ENCODE measurements at places on chromosomes 16 and 17.

DNA sequence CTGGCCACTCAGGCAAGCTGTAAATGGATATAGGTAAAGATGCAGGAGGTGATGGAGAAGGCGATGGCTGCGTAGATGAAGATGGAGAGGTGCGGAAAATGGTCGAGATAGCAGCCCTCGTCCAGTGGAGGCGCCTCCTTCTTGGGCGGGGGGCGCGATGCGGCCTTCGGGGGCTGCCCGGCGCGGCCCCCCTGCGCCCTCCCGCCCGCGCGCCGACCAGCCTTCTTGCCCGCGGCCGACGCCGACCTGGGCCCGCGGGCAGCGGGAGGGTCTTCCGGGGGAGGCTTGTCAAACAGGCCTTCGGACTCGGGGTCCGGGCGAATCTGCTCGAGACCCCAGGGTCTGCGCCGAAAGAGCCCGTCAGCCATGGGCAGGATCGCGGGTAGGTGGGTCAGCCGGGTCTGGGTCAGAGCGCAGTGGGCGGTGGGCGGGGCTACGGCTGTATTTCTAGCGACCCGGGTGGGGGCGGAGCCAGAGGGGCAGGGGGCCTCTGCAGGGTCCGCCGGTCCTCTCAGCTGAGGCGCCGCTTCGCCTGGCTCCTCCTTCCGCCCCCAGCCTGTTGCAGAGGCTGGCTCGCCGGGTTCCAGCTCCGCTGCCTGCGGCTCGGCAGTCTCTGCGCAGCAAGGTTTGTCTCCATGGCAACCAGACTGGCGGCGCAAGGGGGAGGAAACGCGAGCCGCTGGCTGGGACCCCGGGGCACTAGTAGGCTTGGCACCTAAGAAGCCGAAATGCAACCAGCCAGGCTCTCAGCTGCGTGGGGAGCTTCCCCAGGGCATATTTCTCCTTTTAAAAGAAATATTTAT lies 14.4 kb downstream of the MIS12 start:
- DNase-seq = peak; percentile 83

- peak; percentile 52 for DNase-seq
Observed at GRCh38 chr16:31243734-31244670, 15.8 kb upstream of the ITGAM start.

DNA sequence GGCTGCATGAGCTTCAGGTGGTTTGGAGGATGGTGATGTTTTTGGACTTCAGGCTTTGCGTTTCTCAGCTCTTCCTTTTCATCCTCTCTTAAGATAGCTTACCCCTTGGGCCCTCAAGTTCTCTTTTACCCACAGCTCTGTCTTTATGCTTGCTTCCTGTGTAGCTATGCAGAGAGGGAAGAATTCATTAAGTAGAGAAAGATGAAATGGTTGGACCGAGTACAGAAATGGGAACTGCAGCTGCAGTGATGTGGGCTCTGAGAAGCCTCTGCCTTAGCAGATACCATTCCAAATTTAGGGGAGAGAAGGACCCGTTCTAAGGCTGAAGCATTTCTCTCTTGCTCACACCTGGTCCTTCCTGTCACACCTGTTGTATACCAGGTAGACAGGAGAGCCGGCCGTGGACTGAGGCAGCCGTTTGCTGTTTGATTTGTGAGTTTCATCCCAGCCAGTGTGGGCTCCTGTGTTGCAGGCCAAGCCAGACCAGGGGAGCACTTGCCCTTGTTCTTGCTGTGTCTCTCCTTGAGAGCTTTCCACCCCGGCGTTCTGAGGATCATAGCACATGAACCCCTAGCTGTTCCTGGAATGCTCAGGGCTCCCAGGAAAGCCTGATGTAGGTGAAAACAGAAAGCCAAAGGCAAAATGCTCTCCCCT lies 392.7 kb downstream of the CPPED1 start:
- DNase-seq = no peak

DNA sequence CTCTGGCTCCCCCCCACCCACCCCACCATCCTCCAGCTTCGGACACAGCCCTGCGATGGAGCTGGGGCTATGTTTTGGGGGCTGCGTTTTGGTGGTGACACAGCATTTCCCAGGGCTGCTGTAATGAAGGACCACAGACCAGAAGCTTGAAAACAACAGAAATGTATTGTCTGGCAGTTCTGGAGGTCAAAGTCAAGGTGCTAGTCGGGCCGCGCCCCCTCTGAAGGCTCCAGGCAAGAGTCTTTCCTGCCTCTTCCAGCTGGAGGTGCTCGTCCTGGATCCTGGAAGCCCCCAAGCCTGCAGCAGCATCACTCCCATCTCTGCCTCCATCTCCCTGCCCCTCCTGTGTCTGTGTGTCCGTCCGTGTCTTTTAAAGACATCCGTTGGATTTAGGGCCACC lies 50.8 kb downstream of the TBC1D16 start:
- DNase-seq = no peak

DNA sequence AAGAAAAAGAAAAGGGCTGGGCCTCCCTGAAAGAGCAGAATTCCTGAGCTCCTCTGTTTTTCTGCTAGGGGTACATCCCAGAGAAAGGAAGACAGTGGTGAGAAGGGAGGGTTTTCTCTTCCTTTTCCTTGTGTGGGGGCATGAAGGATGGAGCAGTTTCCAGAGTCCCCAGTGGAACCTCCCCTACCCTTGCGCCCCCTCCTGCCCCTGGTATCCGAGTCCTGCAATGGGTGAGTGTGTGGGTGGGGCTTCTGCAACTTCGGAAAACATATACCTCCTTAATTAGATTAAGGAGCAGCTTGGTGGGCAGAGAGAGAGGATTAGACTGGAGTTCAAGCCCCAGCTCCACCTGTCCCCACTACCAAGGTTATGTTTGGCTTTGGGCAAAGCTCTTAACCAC lies 5.4 kb upstream of the GIP start:
- no peak for DNase-seq

DNA sequence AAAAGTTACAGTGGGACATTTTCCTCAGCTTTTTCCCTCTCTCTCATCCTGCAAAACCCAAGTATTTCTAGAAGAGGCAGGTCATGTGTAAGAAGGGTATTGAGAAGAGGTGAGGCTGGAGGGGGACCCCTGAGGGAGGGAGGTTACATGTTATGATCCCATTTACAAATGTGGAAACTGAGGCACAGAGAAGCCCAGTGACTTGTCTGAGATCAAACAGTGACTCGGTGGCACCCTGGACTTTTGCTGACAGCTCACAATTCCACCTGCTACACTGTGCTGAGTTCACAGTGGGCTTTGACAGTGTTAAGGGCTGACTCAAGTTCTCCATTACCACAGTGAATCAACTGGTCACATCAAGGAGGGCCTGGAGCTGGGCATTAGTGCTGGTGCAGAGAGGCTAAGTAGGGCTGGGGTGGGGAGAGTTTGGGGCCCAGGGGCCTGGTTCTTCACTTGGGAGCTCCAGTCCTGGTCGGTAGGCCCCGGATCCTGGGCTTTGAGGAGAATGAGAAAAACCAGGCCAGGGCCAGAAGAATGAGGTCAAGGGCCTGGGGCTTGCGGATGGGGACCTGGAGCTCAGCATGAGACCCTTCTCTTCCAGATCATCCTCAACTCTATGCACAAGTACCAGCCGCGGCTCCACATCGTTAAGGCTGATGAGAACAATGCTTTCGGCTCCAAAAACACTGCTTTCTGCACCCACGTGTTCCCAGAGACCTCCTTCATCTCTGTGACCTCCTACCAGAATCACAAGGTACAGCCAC lies 26.0 kb downstream of the TBX4 start:
- DNase-seq = no peak

GRCh38 chr17:9115214-9116191 lies 94.2 kb downstream of the NTN1 start:
- DNase-seq = peak; percentile 11

- DNase-seq = no peak
Observed at GRCh38 chr16:8179615-8180014, 410.7 kb downstream of the TMEM114 start.

Measured in globus pallidus (tissue), 1 donor.